Motor neuron (in vitro differentiated cells): ENCODE measurements at places on chromosomes 16 and 17. TPM values are rescaled to one million over a fixed set of nuclear protein-coding genes. Genes with fewer than 3 reads are reported as not detected.

GRCh38 chr17:57987581-57988300, at the start of gene VEZF1:
VEZF1 (minus strand) TSS chr17:57988254; CDS start chr17:57988111, 143 bp downstream.
- ATAC-seq, result peak; percentile 67

- ATAC-seq, result peak; percentile 20
These were observed 11.1 kb upstream of the FUS start for GRCh38 chr16:31168848-31169247.

GRCh38 chr17:75876938-75877751, 1.2 kb downstream of the TRIM47 start:
- ATAC-seq, result peak; percentile 27

GRCh38 chr17:67492824-67493517, 115.9 kb downstream of the PITPNC1 start:
- ATAC-seq, result peak; percentile 69

DNA sequence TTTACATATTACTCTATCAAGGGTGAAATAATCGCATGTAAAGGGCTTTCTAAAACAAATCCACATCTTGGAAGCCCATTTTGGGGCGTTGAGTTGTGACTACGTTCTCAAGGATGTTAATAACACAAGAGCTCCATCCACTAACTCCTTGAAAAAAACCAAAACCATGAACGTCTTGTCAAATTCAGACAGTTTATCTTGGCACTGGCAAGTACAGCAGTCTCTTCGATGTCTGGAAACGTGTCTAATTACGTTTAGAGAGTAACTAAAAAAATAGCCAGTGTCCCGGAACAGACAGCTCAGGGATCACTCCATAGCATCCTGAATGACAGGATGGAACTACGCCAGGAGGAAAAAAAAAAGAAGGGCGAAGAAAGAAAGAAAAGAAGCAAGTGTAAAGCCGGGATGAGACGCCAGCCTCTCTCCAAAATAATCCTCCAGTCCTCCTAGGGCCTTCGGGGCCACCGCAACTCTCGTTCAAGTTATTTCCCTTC, 954 bp downstream of the MYO1D start:
- no peak for ATAC-seq

DNA sequence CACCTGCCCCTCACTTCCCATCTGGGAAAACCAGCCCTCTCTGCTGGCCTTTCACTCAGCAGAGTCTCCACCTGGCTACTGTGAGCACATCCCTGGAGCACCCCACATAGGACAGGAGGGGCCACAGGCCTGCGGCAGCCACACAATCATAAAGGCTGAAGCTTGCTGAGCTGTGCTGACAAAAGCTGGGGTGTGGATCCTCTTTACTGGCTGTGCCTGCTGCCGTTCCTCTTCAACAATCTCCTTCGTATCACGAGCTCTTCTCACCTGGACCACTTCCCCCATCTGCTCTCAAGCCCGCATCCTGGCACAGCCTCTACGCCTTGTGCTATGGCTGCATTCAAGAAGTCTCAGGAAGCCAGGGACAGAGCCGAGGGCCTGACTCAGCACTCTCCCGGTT, 86.1 kb downstream of the ZNF778 start:
- ATAC-seq, result no peak

GRCh38 chr16:28544998-28545397, 6.2 kb upstream of the NUPR1 start:
- no peak for ATAC-seq

DNA sequence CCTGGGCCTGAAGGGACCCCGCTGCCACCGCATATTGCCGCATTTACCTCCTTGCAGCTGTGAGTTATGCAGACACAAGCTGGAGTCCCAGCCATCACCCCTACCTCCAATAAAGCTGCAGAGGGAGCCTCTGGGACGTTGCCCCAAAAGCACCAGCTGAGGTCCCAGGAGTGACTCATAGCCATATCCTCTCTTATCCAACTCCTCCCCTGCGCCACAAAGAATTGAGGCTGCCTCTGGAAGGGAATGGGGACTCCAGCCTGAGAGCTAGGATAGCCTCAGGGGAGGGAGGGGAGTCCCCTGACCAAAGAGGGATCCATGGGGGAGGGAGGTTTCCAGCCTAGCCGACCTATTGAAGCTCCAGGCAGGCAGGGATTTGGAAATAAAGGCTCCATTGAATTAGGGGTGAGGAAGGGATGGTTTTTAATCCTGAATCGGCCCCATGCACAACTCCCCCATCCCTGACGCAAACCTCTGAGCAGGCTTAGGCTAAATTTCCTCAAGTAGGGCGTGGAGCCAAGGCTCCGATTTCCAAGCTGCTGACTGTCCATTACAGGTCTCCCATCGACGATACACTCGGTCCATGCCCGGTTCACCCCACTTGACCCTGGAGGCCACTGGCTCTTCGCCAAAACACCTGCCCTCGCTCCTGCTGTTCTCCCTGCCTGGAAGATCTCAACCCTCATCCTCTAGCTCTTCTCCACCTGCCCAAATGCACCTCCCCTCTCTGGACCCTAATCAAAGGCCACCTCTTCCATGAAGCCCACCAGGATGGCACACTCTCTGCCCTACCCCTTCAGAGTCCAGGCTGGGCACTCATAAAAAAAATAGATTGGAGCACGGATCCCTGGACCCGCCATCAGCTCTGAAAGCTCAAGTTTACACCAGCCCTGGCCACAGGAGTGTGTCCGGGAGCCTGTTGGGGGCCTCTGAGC, 27.5 kb downstream of the PIMREG start:
- peak; percentile 21 for ATAC-seq

DNA sequence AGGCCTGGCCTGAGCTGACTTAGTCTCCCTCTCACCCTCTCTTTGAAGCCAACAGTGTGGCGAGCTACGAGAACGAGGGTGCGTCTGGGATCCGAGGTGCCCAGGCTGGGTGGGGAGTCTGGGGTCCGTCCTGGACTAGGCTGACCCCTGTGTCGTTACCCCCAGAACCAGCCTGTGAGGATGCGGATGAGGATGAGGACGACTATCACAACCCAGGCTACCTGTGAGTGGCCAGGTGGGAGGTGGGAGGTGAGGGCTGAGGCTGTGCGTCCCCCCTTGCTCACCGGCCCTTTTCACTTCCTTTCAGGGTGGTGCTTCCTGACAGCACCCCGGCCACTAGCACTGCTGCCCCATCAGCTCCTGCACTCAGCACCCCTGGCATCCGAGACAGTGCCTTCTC, 1.6 kb downstream of the LAT start:
- no peak for ATAC-seq

DNA sequence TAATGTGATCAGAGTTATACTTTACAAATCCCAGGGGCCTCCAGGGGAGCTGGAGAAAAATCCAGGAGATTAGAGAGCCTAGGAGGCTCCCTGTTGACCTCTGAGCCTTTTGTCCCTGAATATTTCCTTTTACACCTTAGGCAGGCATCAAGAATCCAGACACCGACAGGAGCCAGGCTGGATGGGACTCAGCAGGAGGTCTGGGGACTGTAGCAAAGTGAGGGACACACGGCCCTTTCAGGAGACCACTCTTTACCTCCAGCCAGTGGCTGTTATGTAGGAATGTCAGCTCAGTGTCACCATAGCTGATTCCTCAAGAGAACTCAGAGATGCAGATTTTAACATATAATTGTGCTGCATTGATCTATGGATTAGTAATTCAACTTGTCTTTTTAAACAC, 198.4 kb downstream of the SHISA9 start:
- no peak for ATAC-seq

DNA sequence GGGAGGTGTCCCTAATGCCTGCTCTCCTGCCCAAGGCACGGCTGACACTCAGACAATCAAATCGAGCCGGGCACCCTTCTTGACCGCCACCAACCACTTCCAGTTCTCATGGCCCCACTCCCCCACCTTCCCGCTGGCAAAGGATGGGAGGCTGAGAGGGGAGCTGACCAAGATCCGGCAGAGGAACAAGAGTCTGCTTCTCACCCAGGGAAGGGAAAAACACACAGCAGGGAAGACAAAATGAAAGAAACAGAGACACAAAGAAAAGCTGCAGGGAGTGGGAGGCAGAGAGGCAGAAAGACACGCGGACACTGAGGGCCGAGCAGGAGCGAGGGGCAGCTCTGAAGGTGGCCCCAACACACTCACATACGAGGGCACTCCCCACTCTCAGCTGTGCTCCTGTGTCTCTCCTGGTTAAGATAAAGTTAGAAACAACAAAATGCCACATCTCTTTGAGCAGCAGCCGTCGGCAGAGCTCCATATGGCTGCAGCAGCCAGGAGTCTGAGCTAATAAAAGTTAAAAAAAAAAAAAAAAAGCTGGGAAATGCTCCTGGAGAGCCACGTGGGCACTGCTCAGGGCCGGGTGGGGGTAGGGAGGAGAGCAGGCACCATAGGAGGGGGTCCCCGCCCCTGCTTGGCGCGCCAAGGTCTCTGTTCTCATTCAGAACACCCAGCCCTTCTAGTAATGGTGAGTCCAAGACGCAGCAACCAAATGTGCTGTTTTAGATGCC, 7.4 kb downstream of the LRRC75A start:
- ATAC-seq, result no peak

DNA sequence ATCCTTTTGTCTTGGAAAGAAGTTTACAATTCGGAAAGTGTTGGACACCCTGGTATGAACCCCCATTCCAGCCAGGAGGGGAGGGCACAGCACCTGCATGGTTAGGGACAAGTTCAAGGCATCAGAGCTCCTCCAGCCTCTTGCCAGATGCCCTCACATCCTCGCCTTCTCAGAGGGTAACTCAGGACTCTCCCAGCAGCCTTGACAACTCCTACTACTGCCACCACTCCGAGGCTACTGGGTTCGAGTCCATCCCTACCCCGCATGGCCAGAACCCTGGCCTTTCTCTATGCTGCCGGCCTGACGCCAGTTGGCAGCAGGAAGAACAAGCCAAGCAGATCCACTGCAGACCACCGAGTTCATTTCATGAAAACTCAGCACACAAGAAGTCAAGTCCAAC, 34.1 kb downstream of the AXIN2 start:
- no peak for ATAC-seq

GRCh38 chr17:82241183-82241925, 12.5 kb downstream of the SLC16A3 start:
- peak; percentile 3 for ATAC-seq

- ATAC-seq, result no peak
These were observed 397.5 kb downstream of the CPPED1 start for GRCh38 chr16:12406158-12406557.

- ATAC-seq, result no peak
These were observed 84.9 kb downstream of the TBC1D16 start for GRCh38 chr17:79950751-79951150.

- ATAC-seq, result no peak
These were observed 147.8 kb downstream of the IRF8 start for GRCh38 chr16:86046667-86047270.

GRCh38 chr17:9261081-9262012, 240.0 kb downstream of the NTN1 start:
- no peak for ATAC-seq

DNA sequence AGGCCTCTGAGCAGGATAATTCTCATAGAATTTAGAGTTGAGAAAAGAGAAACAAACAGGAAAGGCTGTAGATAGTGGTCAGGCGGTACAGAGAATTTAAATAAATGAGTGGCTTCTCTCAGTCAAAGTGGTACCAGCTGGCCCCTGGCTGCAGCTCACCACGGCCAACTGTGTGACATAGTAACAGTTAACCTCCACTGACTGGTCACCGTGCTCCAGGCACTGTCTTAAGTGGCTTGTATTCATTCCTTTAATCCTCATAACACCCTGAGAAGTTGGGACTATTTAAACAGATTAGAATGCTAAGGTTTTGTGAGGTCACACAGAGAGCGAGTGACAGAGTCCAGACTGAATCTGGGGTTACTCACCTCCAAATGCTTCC, 108.9 kb downstream of the GNAO1 start:
- ATAC-seq, result no peak

DNA sequence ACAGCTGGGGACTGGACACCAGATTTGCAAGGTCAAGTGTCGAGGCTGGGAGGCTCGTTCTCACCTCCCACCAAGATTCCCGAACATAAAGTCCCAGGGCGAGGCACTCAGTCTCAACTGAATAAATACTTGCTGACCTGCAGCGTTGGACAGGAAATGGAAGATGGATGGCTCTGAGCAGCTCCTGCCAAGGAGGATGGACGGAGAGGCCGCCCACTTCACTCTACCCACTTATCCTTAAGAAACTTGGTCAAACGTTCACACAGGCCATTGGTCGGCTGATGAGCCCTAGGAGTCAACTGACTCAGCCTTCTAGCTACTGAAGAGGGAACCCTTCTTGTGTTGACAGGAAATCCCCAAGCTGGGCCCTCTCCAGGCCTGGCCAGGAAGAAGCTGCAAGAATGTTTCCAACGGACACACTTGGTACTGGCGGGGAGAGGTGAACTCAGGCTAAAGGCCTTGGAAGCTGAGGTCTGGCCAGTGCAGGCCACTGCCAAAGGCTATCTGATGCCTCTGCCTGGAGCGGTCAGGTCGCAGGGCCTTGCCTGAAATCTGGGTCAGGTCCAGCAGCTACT, 50.0 kb downstream of the VAC14 start:
- ATAC-seq, result peak; percentile 29

GRCh38 chr16:68889508-68890150, 46.3 kb downstream of the TANGO6 start:
- no peak for ATAC-seq

GRCh38 chr17:36592316-36592715, 637 bp downstream of the DHRS11 start:
- peak; percentile 62 for ATAC-seq

GRCh38 chr17:77434136-77435114, 293.7 kb downstream of the SEC14L1 start:
- no peak for ATAC-seq

DNA sequence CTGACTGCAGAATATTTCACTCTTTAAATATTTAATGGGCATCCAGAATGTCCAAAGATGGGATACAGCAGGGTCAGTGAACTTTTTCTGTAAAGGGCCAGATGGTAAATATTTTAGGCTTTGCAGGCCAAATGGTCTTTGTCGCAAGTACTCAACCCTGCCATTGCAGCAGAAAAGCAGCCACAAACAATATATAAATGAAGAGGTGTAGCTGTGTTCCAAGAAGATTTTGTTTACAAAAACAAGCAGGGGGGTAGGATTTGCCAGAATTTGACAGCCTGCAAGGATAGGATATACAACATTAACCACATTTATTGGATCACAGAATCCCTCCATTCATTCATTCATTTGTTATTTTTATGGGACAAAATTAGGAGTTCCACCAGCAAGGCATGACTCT, 435.0 kb upstream of the DYNLRB2 start:
- no peak for ATAC-seq

GRCh38 chr17:49031965-49032928, 35.1 kb downstream of the IGF2BP1 start:
- peak; percentile 91 for ATAC-seq

KCNJ16 gene
- 0.81 and 0.96 TPM in 2 replicates for total RNA-seq

SLC26A11 gene
- total RNA-seq, result 11.9 and 12.9 TPM in 2 replicates

ZNF213 gene
- 4.8 and 5.5 TPM in 2 replicates for total RNA-seq

NLRC3 gene
- total RNA-seq, result 0.62 and 0.78 TPM in 2 replicates

KRTAP4-4 gene
- not detected in 2 replicates for total RNA-seq

CES3 gene
- total RNA-seq, result 0.72 and 4.1 TPM in 2 replicates

KRTAP4-9 gene
- total RNA-seq, result not detected in 2 replicates

GLTPD2 gene
- not detected in 2 replicates for total RNA-seq

FOXF1 gene
- total RNA-seq, result 0.05 and 0.10 TPM in 2 replicates

CRYBA1 gene
- total RNA-seq, result 1.4 TPM in 1 of 2 replicates, not detected in the other

CDH16 gene
- total RNA-seq, result 0.04 TPM in 1 of 2 replicates, not detected in the other
